ENCODE measurements at places on chromosomes 1 and 21.

DNA sequence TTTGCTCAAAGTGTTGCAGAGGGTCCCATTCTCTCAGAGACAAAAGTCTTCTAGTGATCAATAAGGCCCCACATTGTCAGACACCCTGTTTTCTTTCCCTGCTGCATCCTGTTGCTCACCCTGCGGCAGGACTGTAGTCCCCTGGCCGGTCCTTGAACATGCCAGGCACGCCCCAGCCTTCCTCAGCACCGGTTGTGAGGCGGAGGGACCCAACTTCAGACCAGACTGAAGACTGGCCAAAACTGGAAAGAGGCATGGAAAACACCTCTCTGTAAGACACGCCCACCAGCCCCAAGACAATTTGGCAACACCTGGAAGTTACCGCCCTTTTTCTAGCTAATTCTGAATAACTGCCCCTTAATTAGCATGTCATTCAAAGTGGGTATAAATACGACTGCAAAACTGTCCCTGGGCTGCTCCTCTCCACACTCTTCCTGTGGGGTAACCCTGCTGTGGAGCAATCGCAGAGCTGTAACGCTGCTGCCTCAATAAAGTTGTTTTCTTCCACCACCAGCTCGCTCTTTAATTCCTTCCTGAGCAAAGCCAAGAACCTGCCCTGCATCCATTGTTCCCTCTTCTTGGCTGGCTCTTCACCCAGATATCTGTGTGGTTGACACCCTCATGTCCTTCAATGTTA is 23.8 kb downstream of the PLA2G2A start:
- peak; percentile 68 for DNase-seq

- no peak for DNase-seq
Observed at GRCh38 chr1:165894591-165894990, 67.2 kb downstream of the UCK2 start.

- DNase-seq: peak; percentile 28
Observed at GRCh38 chr1:154608397-154609270, 648 bp upstream of the ADAR start.

- no peak for DNase-seq
Observed at GRCh38 chr1:57532299-57532698, 108.4 kb upstream of the DAB1 start.

- DNase-seq: no peak
Observed at GRCh38 chr1:180988253-180988752, 34.4 kb downstream of the STX6 start.

- no peak for DNase-seq
Observed at GRCh38 chr21:34020005-34020847, 53.2 kb upstream of the MRPS6 start.

DNA sequence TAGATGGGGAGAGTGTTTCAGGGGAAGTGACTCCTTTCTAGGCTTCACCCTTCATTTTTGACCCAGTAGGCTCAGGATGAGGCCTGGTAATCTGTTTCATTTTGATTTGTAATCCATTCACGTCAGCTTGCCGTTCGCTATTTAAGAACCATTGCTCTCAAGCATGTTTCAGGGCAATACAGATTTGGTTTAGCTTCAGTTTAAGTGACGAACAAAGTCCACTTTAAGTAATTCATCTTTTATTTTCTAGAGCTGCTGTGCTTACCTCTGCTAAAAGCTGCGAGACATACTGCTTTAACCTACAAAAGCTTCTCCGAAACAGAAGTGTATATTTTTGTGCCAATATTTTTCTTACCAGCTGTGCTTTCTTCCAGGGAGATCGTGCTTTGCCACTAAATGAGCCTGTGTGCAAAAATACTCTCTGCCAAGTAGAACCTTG is 8.9 kb upstream of the FMO3 start:
- no peak for DNase-seq

DNA sequence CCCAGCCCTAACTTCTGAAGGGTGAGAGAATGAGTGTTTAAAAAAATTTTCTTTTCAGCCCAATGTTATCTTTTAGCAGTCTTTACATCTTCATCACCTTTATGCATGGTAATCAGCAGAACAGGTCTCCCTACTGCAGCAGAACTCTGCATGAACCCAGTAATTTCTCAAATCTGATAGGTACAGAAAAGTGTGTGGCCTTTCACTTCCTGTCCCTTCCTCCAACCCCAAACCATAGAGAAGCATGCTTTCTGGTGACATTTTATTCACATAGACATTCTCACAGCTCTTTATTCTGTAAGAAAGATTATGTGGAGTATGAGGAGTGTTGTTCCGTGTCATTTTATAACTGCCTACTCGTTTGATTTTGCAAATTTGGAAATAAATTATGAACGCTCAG is 68.6 kb downstream of the RPAP2 start:
- no peak for DNase-seq

DNA sequence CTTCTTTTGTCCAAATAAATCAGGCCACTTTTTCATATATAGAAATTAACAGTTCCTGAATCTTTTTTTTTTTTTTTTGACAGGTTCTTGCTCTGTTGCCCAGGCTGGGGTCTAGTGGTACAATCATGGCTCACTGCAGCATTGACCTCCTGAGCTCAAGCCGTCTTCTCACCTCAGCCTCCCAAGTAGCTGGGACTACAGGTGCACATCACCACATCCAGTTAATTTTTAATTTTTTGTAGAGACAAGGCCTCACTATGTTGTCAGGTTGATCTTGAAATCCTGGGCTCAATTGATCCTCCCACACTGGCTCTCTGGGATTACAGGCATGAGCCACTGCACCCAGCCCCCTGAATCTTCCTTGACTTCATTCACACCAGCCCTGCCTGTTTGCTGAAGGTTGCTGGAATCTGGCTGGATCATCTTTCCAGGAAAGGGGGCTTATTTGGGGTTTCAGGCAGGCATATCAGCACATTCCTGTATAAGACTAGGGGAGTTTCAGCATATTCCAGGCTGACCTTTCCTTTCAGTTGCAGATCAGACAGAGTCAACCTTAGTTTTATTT is 78.2 kb upstream of the ARHGAP29 start:
- DNase-seq: no peak

- no peak for DNase-seq
Observed at GRCh38 chr1:211697356-211697755, 21.9 kb upstream of the NEK2 start.

- DNase-seq: no peak
Observed at GRCh38 chr1:31368611-31369107, 4.2 kb downstream of the FABP3 start.

DNA sequence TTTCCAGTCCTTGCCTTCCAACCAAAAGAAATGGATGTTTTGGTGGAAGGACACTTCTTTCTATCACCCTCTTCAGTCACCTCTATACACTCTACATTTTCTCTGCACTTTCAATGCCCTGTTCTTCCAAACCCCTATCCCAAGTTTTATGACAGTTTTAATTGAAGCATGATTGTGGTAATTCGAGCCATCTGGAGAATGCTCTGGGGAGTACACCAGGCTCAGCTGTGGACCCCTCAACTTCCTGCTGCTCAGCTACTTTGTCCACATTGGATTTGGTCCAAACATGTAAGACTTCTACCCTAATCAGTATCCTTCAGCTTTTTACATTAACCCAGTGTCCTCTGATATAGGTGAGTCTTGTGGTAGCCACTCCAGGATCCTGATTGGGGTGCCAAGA is 129.6 kb downstream of the SYT2 start:
- DNase-seq: no peak

DNA sequence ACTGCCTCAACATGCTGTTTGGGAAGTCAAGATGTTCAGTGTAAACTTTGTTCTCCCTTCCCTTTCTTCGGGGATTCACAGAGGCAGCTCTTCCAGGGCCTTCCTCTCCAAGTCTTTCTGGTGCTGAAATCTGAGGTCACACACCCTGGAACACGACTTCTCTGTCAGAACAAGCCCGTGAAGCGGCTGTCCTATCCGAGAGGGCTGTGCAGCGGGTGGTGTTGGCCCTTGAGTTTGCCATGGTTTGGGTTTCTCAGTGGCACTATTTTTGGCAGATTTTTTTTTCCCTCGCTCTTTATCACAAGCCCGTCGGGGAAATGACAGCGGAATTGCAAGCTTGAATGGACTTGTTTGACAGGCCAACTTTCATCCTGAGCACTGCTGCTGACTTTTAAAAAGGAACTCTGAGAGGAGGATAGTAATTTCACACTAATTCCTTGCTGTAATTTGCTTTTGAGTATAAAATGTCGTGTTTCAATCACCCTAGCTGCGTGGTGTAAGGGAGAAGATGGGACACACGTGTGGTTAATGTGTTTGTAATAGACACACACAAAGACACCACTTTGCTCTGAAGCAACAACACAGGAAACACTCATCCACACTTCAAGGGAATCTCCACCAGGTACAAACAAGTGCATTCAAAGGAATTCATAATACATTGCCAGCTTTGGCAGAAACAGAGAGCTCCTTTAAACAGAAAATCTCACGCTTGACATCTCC is 60.1 kb upstream of the TARBP1 start:
- peak; percentile 64 for DNase-seq

GRCh38 chr1:12453400-12454343 is 164.3 kb downstream of the DHRS3 start:
- DNase-seq: no peak

GRCh38 chr1:116218922-116219321 is 107.7 kb downstream of the MAB21L3 start:
- DNase-seq: peak; percentile 52

DNA sequence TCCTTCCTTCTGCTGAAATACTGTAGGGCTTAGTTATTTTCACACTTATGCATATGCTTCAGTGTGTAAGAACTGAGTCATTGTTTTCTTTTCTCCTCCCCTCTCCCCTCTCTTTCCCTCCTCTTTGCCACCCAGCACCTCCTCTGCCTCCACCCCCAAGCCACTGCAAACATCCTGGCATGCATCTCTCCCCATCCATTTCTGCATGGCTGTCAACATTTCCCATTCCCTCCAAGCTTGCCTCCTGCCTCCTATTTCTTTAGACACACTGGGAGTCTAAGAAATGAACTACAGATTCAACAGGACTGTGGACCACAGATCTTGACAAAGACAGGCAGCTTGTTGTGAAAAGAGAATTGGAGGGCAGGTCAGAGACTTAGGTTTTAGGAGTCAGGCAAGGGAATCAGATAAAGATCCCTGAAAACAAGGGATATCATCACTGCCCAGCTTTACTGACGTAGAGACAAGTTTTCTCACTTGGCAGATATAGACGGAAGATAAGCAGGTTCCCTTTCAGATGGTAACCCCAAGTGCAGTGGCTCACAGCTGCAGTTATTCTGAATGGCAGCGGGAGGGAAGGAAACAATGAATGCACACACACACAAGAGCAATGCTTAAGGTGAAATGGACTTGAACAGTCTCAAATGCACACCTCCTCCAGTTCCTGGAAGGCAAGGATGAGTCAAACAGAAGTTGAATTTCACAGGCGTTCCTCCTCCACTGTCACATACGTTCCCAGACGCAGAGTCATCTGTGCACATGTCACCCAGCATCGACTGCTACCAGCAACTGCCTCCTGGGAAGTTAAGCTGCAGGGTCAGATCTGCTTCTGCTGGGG is 56.1 kb downstream of the HIVEP3 start:
- no peak for DNase-seq

GRCh38 chr1:86104606-86105532 is 51.7 kb downstream of the COL24A1 start:
- no peak for DNase-seq

- DNase-seq: no peak
Observed at GRCh38 chr1:21294266-21294989, 4.2 kb upstream of the ECE1 start.

GRCh38 chr21:37769656-37770055 is 146.6 kb downstream of the KCNJ6 start:
- DNase-seq: no peak

GRCh38 chr1:29282924-29283803 is 46.8 kb downstream of the PTPRU start:
- peak; percentile 76 for DNase-seq

GRCh38 chr1:213988507-213989001 is 781 bp downstream of the PROX1 start:
- DNase-seq: no peak

- DNase-seq: peak; percentile 83
Observed at GRCh38 chr1:206002871-206003801, at the start of gene RAB7B. RAB7B (minus strand) TSS chr1:206003395; CDS start chr1:205994135, 9,260 bp downstream.

DNA sequence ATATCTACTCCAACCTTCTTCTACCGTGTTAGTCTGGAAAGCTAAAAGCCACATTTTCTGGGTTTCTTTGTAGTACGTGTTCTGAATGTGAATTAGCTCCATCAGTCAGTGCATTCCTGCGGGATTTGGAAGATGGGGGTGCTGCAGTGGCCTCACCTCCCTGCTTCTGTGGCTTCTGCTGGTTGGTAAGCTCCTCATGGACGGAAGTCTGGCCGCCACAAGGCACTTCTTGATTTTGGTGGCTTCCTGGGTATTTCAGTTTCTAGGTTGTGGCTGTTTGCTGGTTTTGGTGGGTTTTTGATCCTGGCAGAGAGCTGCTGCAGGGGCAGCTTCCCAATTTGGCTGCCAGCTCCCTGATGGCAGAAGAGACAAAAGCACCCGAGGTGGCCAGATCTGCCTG is 20.9 kb upstream of the TACSTD2 start:
- DNase-seq: no peak

DNA sequence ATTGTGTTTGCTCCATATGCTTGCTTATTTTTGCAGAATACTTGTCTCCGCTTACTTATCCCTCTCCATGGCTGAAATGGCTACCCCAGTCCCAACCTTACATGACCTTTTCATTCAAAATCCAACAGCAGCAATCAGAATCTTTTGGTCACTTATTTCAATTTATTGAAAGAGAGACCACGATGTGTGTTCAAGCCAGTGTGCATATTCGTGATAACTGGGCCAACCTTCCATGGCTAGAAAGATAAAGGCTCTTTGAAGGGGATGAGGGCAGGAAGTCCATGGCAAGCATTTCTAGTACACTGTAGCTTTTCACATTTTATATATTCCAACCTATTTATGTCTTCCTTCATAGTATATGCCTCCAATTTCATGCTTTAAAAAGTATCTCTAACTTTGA is 23.1 kb downstream of the HSD11B1 start:
- DNase-seq: no peak

DNA sequence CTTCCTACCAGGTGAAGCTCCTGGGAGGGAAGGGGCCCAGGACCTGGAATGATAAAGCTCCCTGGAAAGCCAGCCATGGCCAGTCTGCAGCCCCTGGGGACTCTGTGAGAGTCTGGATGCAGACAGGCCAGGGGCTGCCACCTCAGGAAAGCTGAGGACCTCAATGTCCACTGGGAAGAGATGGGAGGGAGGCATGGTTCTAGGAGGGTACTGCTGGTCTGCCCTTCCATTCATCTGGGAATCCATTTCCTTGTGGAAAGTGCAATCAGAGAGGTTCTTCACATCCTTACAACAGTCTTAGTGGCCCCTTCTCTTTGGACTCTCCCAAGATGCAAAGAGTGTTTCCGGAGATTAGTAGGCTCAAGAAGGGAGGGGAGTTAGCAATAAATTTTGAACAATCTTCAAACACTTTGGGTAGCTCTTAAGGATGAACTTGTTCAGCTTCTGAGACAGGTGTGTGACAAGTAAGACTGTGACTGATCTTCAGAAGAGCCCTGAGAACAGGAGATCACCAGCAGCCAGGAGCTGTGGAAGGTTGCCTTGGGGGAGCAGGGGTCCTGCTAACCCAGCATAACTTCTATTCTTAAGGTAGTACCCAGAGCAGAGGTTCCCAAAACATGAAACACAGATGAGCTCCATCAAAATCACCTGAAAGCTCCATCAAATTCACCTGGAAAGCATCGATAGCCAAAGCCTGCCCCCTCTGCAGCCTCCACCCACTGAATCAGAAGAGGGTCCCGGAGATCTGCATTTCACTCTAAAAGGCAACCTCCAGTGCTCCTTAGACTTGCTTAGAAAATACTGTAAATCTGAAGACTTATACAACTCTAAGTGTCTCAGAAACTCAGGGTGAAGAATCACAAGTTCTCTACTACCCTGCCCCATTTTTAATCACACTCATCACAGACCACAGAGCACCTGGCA is 616 bp upstream of the LAX1 start:
- no peak for DNase-seq

All from lower leg skin (tissue), 4 donors.